ENCODE measurements at places on chromosomes 16 and 17.
A peak's percentile ranks its signal among the peaks of the same experiment; 100 is the strongest.

GRCh38 chr17:13728781-13729180 is 127.1 kb upstream of the HS3ST3A1 start:
- DNase-seq, result no peak

DNA sequence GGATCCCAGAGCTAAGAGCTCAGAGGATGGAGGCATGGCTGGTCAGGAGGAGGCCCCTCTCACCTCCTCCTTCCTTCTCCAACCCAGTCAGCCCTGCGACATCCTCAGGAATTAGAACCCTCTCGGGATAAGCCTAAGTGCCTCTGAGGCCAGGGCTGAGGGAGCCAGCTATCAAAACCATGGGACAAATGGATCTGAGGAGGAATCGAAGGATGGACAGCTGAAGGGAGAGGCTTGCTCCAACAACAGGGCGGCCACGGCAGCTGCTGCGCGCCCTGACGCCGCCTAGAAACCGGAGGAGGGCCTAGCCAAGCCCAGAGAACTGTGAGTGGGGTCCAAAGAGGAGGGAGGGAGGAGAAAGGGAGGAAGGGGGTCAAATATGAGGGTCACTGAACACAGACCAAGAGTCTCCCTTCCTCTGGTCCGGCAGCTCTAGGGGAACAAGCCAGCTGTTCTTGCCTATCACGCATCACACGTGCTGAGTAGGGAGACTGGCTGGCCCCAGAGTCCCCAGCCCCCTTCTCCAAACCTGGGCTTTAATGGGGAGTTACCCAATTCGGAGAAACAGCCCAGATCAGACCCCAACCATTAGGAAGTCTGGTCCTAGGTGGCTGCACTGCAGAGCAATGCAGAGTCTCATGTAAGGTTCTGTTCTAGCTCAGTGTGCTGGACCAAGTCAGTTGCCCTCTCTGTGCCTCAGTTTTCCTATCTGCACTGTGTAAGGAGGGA is 5.9 kb upstream of the HOXB13 start:
- no peak for DNase-seq

DNA sequence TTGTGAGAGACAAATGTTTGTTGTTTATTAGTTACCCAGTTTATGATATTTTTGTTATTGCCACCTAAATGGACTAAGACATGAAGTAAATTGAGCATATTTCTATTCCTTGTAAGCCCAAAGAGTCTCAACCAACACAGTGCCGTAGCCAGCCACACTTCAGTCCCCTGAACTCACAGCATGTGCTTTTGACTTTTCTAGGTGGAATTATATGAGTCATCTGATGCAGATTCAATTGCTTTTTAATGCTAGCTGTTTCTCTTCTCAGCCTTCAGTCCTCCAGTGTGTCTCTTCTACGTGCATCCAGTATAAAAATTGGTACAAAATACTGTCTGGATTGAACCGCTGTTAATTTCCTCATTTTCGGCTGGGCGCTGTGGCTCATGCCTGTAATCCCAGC is 39.0 kb downstream of the IQCK start:
- DNase-seq, result no peak

DNA sequence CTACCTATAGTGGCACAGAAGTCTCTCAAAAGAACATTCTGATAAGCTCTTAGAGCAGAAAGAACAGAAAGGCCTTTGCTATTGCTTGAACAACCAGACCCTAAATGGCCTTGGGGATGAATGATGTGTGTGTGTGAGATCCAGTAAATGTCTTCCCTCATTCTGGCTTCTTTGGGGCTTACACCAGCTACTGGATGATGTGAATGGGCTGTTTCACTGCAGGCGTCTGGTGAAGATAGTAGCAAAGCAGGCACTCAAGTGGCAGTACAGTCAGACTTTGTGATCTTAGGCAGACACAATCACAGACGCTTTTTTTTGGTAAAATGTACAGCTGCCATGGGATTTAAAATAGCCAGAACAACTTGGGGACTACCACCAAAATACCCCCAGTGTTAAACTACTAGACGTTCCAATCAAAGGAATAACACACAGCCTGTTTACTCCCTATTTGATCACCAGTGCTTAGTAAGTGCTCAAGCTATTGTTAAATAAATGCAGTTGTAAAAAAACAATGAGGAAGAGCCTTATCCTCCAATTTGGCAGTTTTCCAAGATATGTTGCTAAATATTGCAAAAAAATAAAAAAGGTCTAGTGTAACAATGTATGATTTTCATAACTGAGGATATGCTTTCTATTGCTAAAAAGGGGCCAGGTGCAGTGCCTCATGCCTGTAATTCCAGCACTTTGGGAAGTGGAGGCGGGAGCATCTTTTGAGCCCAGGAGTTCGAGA is 17.9 kb downstream of the NDUFAB1 start:
- DNase-seq, result no peak

GRCh38 chr16:66502020-66502913 is 47.7 kb downstream of the TK2 start:
- no peak for DNase-seq

DNA sequence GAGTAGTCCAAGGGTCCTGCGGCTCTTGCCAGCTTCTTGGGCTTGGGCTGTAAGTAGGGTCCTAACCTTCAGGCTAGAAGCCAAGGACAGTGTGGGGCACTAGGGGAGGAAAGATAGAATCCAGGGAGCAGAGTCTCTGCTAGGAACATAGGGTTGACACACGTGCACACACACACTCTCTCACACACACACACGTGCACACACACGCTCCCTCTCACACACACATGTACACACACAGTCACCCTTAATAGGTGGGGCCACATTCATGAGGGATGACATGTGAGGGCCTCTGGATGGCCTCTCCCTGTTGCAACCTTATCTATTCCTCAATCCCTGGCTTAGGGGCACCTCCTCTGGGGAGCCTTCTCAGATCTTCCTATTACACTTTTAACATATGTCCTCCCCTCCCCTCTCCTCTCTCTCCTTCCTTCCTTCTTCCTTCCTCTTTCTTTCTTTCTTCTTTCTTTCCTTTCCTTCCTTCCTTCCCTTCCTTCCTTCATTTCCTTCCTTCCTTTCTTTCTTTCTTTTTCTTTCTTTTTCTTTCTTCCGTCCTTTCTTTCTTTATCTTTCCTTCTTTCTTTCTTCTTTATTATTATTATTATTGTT is 3.1 kb downstream of the EPX start:
- DNase-seq, result peak; percentile 10

GRCh38 chr16:85491798-85492294 is 121.3 kb upstream of the GSE1 start:
- no peak for DNase-seq

Measured in NCI-H524 (cell line).